ENCODE measurements at places on chromosomes 1 and 21. TPM values are rescaled to one million over a fixed set of nuclear protein-coding genes. Genes with fewer than 3 reads are reported as not detected.
A peak's percentile ranks its signal among the peaks of the same experiment; 100 is the strongest.

GRCh38 chr1:248757784-248758195 is 2.2 kb upstream of the LYPD8 start:
- H3K36me3 ChIP-seq, result no peaks in the 10 kb centered on the region
- peaks cover 6% of the 10 kb centered on the region for H3K27me3 ChIP-seq
- no peaks in the 10 kb centered on the region for H3K4me1 ChIP-seq
- no peak overlapping the region for H3K27ac ChIP-seq

The TEDDM1 gene
- total RNA-seq, result not detected

DNA sequence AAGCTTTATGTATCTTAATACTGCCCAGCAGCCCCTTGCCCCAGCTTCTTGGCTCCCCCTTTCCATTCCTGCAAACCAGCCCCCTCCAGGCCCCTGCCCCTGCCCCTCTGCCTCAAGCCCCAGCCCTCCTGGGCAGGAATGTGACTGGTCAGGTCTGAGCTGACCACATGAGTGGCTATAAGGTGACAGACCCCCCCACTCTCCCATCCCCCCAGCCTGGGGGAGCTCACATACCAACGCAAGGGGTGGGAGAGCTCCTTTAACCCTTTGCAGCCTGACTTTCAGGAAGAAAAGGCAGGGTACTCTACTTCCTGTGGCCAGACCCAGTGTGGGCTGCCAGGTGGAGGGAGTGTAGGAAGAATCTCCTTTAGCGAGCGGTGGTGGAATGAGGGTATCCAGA is 33.2 kb downstream of the AHDC1 start:
- no peaks in the 10 kb centered on the region for H3K36me3 ChIP-seq
- H3K27ac ChIP-seq, result no peak overlapping the region
- no peak for DNase-seq
- H3K4me1 ChIP-seq, result peaks cover 25% of the 10 kb centered on the region

The BRINP3 gene
- not detected for total RNA-seq

The IRF2BP2 gene
- total RNA-seq, result 148 TPM

DNA sequence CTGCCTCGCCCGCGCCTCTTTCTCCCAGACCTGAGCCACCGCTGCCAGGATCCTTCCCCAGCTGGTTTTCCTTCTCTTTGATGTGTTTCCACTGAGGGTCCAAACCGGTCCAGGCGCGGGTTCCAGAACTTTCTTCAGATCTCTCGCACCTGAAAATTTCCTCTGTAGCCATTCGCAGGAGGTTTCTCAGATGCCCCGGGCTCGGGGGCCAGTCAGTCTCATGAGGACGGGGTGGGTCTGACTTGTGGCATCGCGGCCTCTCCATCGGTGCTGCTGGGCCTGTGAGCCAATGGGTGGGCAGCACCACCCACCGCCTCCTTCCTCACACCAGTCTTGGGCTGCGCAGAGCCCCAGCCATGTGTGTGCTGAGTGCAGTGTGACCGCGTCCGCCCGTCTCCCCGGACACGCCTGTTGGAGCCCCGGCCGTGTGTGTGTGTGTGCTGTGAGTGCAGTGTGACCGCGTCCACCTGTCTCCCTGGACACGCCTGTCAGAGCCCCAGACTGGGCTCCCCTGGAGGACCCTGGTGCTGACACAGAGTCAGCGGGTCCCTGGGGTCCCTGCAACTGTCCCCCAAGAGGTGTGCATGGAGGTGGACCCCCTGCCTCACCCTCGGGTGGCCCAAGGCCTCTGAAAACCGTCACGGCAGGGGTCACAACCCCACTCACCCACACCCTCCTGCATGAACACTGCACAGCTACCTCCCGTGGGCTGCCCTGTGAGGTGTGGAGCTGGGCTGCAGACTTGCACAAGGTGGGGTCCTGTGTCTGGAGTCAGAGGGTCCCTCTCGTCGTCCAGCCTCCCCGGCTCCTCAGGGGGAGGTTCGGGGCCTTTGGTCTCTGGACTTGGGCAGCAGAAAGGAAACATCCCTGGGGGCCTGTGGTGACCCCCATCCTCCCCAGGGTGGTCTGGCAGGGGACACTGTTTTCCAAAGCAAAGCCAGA is 20.2 kb downstream of the COL18A1 start:
- H3K27me3 ChIP-seq, result no peaks in the 10 kb centered on the region
- H3K4me3 ChIP-seq, result no peak overlapping the region
- H3K27ac ChIP-seq, result no peak overlapping the region
- H3K36me3 ChIP-seq, result no peaks in the 10 kb centered on the region

GRCh38 chr21:35328856-35329455 is 279.9 kb upstream of the RUNX1 start:
- no peaks in the 10 kb centered on the region for H3K36me3 ChIP-seq
- peaks cover 6% of the 10 kb centered on the region for H3K27me3 ChIP-seq
- no peak overlapping the region for H3K27ac ChIP-seq
- no peak overlapping the region for H3K4me3 ChIP-seq
- H3K4me1 ChIP-seq, result peaks cover 5% of the 10 kb centered on the region
- DNase-seq, result no peak

The SPRR4 gene
- not detected for total RNA-seq

DNA sequence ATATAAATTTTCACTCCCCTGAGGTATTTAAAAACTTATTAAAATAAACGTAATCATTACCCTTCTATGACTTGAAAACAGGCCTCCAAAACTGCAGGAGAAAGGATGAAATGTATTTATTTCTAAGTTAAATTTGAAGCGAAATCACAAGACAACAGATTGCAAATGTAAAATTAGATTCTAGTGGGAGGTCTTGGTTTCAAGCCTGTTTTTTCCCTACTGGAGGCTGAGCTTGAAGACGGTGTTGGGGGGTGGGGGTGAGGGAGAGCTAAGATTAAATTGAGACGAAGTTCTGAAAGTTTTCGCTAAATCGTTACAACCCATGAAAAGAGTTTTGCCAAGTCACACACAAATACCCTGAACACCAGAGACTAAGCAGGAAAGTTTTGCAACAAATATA is 68.2 kb downstream of the TIAM1 start:
- H3K27ac ChIP-seq, result no peak overlapping the region
- H3K36me3 ChIP-seq, result peaks cover 5% of the 10 kb centered on the region
- H3K4me1 ChIP-seq, result peaks cover 24% of the 10 kb centered on the region
- H3K27me3 ChIP-seq, result no peaks in the 10 kb centered on the region
- DNase-seq, result no peak
- no peak overlapping the region for H3K4me3 ChIP-seq

The OLIG2 gene
- total RNA-seq, result not detected

DNA sequence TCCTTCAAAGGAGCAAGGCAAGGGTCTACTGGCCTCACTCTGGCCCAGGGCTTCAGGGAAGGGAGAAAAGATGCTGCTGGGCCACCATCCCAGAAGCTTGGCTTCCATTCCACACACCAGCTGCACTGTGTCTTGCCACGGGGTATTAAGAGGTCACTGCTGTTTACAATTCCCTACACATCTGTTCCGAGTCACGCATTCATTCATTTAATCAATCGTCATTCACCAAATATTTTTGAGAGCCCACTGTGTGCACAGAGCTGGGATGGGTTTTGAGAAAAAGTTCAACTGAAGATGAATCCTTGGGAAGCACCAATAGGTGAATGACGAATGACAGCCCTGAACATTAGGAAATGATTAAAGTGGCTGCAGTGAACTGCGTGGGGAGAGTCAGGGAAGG is 101.7 kb downstream of the NAV1 start:
- H3K36me3 ChIP-seq, result no peaks in the 10 kb centered on the region
- H3K4me3 ChIP-seq, result no peak overlapping the region
- H3K4me1 ChIP-seq, result no peaks in the 10 kb centered on the region
- H3K27ac ChIP-seq, result no peak overlapping the region

The CD46 gene
- total RNA-seq, result 77.7 TPM

- no peak overlapping the region for H3K4me3 ChIP-seq
- peaks cover 8% of the 10 kb centered on the region for H3K36me3 ChIP-seq
- H3K27ac ChIP-seq, result no peak overlapping the region
- H3K4me1 ChIP-seq, result no peaks in the 10 kb centered on the region
- no peak for DNase-seq
Measured at GRCh38 chr1:95021119-95021518, 51.6 kb downstream of the ALG14 start.

The OXCT2 gene
- total RNA-seq, result 2.7 TPM

- H3K36me3 ChIP-seq, result no peaks in the 10 kb centered on the region
- H3K4me1 ChIP-seq, result peaks cover 17% of the 10 kb centered on the region
- no peaks in the 10 kb centered on the region for H3K27me3 ChIP-seq
- no peak overlapping the region for H3K4me3 ChIP-seq
- H3K27ac ChIP-seq, result no peak overlapping the region
- DNase-seq, result peak; percentile 51
Measured at GRCh38 chr1:93817819-93818569, 61.0 kb downstream of the DNTTIP2 start.

The SLC44A3 gene
- total RNA-seq, result not detected

- no peak overlapping the region for H3K4me3 ChIP-seq
- no peak for DNase-seq
- H3K27ac ChIP-seq, result no peak overlapping the region
- H3K36me3 ChIP-seq, result no peaks in the 10 kb centered on the region
Measured at GRCh38 chr1:34670982-34671381, 83.9 kb upstream of the GJB5 start.

DNA sequence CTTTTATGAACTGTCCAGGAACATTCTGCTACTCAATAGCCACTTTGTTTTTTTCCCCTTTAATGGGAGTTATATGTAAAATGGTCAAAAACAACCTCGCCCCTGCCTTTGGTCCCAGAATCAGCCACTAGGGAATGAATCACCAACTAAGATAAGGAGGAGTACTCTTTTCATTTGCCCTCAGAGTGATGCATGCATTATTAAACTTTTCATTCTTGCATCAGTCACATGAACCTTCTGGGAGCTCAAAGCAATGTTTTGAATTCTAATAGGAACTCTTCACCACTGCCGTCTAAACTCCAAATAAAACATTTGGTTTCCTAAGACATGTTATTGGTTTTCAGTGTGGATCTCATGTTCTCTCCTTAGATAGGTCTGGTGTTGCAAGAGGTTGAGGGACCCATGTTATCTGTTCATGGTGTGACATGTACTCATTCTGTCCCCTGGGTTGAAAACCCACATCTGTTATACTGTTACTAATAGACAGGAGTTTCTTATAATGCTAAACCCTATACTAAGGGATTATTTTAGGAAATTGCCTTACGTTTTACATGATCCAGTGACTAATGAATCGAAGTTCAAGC is 17.8 kb upstream of the HSD17B7 start:
- H3K4me1 ChIP-seq, result no peaks in the 10 kb centered on the region
- H3K27me3 ChIP-seq, result peaks cover 3% of the 10 kb centered on the region
- no peak overlapping the region for H3K4me3 ChIP-seq
- no peak for DNase-seq
- H3K27ac ChIP-seq, result no peak overlapping the region

DNA sequence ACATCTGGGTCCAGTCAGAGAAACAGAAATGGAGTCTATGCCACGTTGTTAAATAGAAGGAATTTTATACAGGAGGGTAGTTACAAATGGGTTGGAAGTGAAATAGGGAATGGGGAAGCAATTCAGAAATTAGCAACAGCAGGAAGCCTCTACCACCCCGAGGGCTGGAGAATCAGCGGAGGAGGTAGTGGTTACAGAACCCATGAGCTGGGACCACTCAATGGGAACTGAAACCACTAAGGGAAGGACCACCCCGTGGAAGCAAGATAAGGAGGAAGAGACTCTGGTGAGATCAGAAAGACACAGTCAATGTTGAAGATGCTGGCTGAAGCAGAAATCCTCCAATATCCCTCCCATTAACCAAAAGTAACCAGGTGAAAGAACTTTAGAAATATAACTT is 15.5 kb upstream of the MAST2 start:
- no peak overlapping the region for H3K4me3 ChIP-seq
- no peaks in the 10 kb centered on the region for H3K36me3 ChIP-seq
- H3K4me1 ChIP-seq, result peaks cover 17% of the 10 kb centered on the region
- H3K27me3 ChIP-seq, result peaks cover 12% of the 10 kb centered on the region
- H3K27ac ChIP-seq, result no peak overlapping the region

- H3K4me1 ChIP-seq, result peaks cover 27% of the 10 kb centered on the region
- peaks cover 26% of the 10 kb centered on the region for H3K36me3 ChIP-seq
- peak; percentile 42 for DNase-seq
- H3K27ac ChIP-seq, result peak overlapping the region; percentile 82
Measured at GRCh38 chr1:10399444-10399941, 629 bp downstream of the PGD start.

- H3K27ac ChIP-seq, result no peak overlapping the region
- no peak overlapping the region for H3K4me3 ChIP-seq
- no peak for DNase-seq
Measured at GRCh38 chr21:44773291-44773932, 28.2 kb downstream of the UBE2G2 start.

The TTC39A gene
- total RNA-seq, result not detected

GRCh38 chr1:78142736-78143135 is 97.0 kb downstream of the GIPC2 start:
- peak overlapping the region; percentile 58 for H3K4me3 ChIP-seq
- peaks cover 2% of the 10 kb centered on the region for H3K27me3 ChIP-seq
- H3K36me3 ChIP-seq, result no peaks in the 10 kb centered on the region
- peak overlapping the region; percentile 71 for H3K27ac ChIP-seq
- H3K4me1 ChIP-seq, result peaks cover 17% of the 10 kb centered on the region
- DNase-seq, result no peak

DNA sequence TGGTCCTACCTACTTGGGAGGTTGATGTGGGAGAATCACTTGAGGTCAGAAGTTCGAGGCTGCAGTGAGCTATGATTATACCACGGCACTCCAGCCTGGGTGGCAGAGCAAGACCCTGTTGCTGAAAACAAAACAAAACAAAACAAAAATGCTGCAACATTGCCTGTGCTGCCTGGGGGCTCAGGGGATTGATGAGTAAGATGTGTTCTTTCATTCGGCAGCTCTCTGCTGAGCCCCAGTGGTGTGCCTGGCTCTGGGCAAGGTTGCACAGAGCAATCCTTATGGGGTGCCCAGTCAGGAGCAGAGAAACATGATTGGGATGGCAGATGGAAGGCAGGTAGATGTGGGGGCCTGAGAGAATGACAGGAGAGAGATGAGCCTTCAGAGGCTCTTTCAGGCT is 28.6 kb upstream of the KDM4A start:
- DNase-seq, result no peak
- H3K27me3 ChIP-seq, result no peaks in the 10 kb centered on the region

DNA sequence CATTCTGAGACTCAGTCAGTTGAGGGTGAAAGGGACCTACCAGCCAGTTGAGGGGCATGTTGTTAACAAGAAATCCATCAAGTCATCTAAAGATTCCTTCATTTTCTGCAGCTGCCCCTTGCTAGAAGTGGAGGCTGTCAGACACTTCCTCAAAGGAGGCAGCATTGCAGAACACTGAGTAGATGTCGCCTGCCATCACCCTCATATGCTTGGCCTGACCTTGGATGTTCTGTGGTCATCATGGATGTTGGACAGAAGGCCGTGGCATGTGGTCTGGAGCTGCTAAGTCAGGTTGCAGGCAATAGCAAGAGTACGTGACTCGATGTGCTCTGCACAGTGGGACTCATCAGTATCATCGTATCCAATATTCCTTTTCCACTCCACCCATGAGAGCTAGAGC is 70.6 kb downstream of the GATAD2B start:
- H3K36me3 ChIP-seq, result peaks cover 16% of the 10 kb centered on the region
- H3K27me3 ChIP-seq, result no peaks in the 10 kb centered on the region
- no peak for DNase-seq
- H3K4me3 ChIP-seq, result no peak overlapping the region

The SDCCAG8 gene
- 22.6 TPM for total RNA-seq

The EPHB2 gene
- not detected for total RNA-seq

- H3K36me3 ChIP-seq, result no peaks in the 10 kb centered on the region
- no peak overlapping the region for H3K27ac ChIP-seq
- no peaks in the 10 kb centered on the region for H3K4me1 ChIP-seq
- peaks cover 40% of the 10 kb centered on the region for H3K27me3 ChIP-seq
- DNase-seq, result no peak
Measured at GRCh38 chr1:165235155-165235776, 121.2 kb downstream of the LMX1A start.
